Choroid plexus epithelial cell (primary cell): ENCODE measurements at places on chromosomes 2 and 18.

DNA sequence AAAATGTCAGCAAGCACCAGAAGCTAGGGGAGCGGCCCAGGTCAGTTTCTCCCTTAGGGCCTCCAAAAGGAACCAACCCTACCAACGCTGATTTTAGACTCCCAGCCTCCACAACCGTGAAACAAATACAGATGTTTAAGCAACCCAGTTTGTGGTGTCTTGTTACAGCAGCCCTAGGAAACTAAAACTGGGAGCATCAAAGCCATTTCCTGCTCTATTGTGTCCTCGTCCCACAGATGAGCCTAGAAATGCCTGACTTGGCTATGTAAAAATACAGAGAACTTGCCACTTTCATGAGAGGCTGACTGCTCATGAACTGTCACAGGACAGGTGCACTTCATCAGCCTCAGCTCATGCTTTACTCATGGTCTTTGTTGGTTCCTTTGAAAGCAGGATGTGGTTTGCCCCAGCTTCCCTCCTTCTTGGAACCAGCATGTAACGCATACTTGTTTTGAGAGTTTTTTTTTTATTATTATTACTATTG lies 97.6 kb upstream of the SLC39A10 start:
- peak; percentile 96 for DNase-seq

DNA sequence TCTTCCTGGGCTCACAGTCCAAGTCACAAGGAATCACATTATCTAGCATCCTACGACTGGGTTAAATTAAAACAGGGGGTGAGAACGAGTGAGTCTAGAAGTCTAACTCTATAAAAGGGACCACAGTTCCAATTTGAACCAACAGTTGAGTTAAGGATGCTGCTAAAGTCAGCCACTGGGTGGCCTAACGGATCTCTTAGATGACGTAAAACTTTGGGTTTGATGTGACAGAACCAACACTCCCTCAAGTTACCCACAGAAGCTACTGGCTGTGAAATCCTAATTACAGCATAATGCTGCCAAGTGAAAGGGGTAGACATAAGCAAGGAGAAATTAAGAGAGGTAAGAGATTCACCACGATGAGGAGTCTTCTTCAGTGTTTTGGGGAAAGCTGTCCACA lies 32.7 kb upstream of the RUFY4 start:
- peak; percentile 23 for DNase-seq

GRCh38 chr18:75279381-75279780 lies 68.8 kb downstream of the TSHZ1 start:
- no peak for DNase-seq

- DNase-seq: peak; percentile 95
Observed at GRCh38 chr2:37585982-37586621, 85.3 kb downstream of the CDC42EP3 start.

DNA sequence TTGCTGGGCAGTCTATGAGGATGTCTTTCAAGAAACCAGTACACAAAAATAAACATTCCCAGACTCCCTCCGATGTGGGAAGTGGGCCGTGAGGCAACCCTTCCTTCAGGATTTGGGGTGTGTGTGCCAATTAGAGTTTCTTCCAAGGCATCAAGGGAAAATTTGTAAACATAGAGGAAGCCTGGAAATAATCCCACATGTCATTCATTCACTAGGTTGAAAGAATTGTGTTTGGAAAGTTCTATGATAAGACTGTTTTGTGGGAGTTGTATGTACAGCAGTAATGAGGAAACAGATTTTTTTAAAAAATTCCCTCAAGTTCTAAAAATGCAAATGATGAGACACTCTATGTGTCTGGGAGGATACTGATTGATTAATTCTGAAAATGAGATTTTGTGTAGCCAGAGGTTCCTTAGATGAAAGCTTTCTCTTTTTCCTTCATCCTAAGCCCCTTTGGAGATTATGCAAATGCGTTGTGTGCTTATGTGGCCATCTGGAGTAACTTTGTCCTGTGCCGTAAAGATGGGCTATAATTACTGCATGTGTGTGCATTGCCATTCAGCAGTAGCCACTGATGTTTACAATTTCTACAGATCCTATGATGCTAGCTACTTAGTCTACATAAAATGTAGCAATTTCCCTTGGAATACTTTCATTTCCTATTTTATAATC lies 107.8 kb upstream of the TPO start:
- no peak for DNase-seq

DNA sequence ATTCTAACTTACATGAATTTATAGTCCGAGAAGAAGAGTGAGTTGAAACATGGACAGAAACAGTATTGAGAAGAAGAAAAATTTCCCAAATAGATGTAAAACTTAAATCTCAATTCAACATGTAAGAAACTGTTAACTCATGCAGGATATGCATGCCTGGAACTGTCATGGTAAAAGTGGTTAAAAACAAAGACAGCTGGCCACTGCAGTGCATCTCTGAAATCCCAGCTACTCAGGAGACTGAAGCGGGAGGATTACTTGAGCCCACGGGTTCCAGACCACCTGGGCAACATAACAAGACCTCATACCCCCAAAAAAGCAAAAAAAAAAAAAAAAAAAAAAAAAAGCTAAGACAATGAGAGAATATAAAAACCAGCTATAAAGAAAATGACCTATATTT lies 93.0 kb upstream of the TTC27 start:
- no peak for DNase-seq

DNA sequence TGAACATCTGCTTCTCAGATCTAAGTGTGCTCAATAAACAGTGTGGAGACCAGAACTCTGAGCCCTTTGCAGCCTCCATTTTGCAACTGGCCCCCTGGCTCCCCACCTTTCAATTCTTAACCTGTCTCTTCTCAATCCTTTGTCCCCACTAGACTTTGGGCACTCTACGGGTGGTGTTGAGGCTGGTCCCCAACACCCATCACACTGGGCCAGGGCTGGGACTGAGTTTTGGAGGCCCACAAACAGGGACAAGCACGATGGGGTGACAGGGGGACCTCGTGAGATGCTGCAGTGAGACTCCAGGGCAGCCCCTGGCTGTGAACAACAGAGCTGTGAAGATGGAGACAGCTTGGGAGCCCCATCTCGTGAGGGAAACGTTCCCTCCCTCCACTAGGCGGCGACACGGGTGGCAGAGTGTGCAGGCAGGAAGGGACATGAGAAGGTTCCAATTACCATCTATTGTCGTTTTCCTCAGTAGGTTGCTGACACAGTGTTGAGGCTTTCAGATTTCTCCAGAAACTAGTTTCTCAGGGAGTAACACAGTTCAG lies 1.2 kb downstream of the ANKMY1 start:
- DNase-seq: peak; percentile 66

DNA sequence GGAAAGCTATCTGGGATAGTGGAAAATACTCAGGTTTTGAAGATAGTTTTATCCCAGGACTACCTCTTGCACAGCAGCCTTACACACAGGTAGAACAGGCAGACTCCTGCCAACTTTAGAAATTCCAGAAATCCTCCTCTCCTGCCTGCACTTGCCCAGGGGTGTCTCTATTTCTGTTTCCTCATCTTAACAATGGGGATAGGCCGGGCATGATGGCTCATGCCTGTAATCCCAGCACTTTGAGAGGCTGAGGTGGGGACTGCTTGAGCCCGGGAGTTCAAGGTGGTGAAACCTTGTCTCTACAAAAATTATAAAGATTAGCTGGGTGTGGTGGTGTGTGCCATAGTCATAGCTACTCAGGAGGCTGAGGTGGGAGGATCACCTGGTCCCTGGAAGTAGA lies 117.0 kb upstream of the ARL5A start:
- no peak for DNase-seq

- no peak for DNase-seq
Observed at GRCh38 chr2:121036226-121036692, 248.7 kb downstream of the TFCP2L1 start.

DNA sequence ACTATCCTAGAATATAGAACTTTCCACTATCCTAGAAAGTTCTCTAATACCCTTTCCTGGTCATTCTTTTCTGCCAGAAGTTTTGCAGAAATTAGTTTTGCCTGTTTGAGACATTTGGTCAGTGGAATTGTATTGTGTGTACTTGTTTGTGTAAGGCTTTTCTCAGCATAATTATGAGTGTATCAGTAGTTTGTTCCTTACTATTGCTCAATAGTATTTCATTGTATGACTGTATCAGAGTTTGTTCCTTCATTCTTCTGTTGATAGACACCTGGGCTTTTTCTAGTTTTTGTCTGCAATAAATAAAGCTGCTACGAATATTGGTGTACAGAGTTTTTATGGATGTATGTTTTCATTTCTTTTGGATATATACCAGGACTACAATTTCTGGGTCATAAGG lies 27.2 kb downstream of the CCDC138 start:
- no peak for DNase-seq

DNA sequence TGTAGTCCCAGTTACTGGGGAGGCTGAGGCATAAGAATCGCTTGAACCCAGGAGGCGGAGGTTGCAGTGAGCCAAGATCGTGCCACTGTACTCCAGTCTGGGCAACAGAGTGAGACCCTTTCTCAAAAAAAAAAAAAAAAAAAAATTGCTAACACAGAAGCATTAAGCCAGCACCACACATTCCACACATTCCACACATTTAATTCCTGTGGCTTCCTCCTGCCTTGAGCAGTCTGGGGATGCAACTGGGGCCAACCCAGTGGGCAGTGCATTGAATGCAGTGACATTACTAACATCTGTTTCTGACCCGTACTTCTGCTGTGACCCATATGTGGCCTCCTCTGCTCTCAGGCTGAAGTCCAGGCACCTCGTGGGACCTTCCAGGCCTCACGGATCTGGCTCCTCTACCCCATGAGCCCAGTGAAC lies 107.0 kb downstream of the BCL2L11 start:
- DNase-seq: peak; percentile 89

DNA sequence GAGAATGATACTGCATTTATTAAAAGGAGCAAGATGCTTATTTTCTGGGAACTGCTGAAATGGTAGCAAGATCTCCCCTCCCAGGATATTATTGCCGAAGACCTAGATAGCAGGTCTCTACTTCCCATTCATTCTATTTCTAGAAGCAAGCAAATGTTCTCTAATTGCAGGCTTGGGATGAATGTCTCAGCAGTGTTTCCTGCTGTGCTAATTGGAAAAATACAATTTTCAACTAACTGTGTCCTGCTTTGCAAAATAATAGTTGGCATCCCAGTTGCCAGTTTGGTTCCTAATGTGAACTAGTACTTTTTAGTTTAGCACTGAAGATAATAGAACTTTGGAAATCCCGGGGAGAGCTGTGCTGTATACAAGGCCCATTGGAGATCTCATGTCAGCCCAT lies 26.1 kb downstream of the SLC20A1 start:
- DNase-seq: no peak

DNA sequence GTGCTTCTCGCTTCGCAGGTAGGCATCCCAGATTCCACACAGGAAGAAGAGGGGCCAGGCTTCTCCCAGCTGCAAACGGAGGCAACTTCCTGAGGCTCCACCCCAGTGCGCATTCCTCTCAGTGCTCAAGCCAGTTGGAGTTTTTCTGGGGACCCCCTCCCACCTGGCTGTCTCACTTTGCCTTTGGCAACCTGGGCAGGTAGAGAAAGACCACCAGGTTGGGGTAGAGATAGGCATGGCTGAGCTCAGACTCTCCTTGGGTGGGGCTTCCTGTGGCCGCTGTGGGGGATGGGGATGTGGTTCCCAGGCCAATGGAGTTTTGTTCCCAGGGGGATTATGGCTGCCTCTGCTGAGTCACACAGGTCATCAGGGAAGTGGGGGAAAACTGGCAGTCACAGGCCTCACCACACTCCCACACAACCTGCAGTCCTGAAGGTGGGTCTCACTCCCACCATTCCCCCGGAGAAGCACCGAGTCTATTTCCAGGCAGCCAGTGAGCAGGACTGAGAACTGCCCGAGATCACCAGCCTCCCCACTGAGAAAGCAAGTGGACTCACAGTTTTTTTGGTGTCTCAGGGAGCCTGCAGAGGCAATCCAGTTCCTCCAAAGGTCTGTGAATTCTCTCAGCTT lies 38.1 kb downstream of the SLC39A10 start:
- peak; percentile 25 for DNase-seq

DNA sequence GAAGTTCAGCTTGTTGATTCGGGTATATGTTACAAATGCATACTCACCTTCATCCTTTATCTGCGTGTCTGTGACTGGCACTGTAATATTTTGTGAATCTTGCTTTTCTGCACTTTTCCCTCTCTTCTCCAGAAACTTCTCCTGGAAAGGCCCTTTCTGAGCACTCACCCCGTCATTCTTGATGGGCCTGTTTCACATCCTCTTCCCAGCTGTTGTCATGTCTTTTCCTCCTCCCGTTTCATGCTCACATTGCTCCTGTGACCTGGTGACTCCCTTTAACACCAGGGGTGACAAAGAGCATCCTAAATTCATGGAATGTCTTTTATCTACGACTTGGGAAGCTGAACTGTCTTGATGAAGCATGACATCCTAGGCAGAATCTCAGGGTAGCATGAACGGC lies 65.8 kb downstream of the CD8B2 start:
- DNase-seq: no peak

- no peak for DNase-seq
Observed at GRCh38 chr2:178473931-178474330, 4.5 kb downstream of the FKBP7 start.

DNA sequence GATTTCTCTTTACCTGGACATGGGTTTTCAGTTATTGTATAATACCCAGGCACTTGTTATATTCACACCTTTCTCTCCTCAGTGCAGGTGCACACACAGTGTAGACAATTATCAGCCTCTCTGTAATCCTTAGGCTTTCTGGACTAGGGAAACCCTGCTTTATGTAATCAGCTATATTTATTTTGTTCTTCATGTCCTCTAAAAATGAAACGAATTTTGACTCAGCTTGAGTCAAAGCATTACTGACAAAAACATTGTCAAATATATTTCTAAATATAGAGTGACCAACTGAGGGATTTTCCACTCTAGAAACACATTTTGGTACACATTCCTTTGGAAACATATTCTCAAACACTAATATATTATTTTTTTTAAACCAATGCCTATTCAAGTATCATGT lies 144.8 kb upstream of the GULP1 start:
- DNase-seq: no peak

DNA sequence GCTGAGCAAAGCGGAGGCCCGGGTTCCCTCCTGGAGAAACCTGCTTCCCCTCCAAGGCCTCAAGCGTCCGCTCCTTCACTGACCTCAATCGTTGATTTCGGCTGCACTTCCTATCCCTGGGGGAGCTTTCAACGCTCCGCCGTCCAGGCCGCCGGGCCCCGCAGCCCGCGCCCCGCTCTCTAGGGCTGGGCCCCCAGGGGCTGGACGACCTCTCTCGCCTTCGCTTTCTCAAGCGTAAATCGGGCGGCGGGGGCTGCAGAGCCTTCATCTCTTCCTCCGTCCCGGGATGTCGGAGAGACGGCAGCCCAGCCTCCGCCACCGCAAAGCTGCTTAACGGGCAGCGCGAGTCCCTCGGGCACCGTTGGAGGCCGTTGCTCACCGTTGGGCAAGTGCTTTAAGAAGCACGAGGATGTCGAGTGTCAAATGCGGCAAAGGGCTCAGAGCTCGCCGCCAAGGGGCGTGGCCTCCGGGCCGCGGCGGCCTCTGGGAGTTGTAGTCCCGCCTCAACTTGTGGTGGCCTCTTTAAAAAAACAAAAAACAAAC lies 8.5 kb downstream of the HES6 start:
- peak; percentile 78 for DNase-seq

DNA sequence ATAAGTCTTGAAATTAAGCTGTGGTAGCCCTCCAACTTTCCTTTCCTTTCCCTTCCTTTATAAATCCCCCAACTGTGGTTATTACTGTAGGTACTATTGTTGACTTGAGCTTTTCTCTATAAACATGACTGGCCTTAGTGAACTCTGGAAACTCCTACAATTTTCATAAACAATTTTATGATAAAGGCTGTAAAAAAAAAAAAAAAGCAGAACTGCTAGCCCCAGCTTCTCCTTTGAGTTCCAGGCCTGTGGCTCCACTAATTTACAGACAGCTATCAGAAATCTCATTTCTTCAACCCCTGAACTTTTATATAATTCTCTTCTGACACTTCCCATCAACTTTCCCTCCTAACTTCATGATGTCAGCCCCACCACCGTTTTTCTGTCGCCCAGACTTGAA lies 174.3 kb downstream of the IKZF2 start:
- DNase-seq: no peak

- no peak for DNase-seq
Observed at GRCh38 chr2:965640-966147, 15.0 kb downstream of the SNTG2 start.
